ENCODE measurements at places on chromosomes 3 and 15.

DNA sequence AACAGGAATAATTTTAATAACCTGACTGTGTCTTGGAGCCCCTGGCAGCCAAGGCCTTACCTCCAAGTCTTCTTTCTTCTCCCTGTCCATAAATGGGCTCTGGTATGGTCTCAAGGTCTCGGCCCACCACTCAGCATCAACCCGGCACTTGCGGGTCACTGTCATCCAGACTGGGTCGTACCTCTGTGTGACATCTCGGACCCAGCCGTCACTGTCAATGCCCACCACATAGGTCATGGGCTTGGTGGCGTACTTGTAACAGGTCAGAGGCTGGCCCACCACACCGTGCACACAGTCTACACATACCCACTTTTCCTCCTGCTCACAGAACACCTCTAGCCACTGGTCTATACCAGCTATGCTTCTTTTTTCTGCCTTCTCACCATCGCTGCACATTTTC is 20.4 kb downstream of the XPC start:
- no peak for DNase-seq

GRCh38 chr3:189941679-189942078 is 179.0 kb downstream of the P3H2 start:
- DNase-seq: peak; percentile 74

GRCh38 chr15:101810456-101810855 is 1.5 kb upstream of the OR4F15 start:
- no peak for DNase-seq

- no peak for DNase-seq
Measured at GRCh38 chr3:14823393-14823792, 4.6 kb downstream of the FGD5 start.

DNA sequence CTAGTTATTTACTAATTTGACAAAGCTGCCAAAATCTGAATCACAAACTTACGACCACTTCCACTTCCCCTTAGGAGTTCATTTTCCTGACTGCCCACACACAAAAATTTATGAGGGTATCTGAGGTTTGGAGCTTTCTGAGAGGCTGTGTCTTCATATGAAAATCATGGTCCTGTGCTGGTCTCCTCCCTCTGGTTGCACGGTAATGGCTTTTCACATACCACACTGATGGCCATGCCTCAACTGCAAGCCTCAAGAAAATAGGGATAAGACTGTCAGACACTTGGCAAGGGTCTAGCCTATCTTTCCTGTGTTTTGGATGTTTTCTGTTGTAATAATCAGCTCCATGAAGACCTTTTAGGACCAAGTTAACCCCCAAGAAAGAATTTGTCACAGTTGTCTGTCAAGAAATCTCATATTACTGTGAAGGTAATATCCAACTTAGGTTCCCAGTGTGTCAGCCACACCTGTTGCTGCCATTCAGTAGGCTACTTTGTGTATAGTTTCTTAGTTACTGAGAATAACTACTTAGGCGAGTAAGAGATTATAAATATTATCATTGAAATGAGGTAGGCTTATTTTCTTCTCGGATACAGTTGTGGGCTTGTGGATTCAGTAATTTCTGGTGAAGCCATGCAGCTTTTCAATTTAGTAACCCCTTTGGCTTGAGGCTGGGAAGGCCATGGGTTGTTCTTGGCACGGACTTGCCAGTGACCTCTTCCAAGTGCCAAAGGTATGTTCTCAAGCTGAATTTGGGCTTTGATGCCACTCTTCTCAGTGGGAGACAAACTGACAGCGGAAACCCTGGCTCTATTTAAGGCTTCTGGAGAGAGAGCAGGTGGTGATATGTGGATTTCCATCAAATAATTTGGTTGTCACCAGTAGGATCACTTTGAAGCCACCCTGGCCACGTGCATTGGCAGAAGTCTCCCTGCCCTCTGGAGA is 101.1 kb downstream of the RYR3 start:
- no peak for DNase-seq

- no peak for DNase-seq
Measured at GRCh38 chr3:62209101-62209500, 164.2 kb downstream of the FEZF2 start.

DNA sequence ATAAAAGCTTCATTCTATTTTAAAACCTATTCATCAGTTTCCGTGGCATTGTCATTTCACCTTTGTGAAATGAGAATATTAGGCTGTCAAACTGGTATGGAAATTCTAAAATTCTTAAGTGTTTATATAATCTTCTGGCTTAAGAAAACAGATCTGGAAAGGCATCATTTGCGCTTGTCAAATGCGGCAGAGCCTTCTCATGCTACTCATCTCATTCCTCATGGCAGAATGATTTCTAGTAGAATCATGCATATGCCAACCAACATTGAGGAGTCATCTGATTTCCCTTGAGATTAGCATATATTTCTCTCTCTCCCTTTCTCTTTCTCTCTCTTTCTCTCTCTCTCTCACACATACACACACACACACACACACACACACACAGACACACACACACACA is 48.8 kb downstream of the STRIT1 start:
- DNase-seq: no peak

GRCh38 chr15:39588531-39589192 is 7.8 kb downstream of the THBS1 start:
- peak; percentile 9 for DNase-seq

DNA sequence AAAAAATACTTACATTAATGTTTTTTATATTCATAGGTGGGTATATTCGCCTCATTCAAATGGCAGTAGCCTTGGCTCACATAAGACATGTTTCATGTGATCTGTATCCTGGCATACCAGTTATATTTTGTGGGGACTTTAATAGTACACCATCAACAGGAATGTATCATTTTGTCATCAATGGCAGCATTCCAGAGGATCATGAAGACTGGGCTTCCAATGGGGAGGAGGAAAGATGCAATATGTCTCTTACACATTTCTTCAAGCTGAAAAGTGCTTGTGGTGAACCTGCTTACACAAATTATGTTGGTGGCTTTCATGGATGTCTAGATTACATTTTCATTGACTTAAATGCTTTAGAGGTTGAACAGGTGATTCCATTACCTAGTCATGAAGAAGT is 3.5 kb downstream of the PDE12 start:
- DNase-seq: no peak

All from astrocyte of the spinal cord (primary cell).